ENCODE measurements at places on chromosomes 13 and 19.

GRCh38 chr19:38340927-38341326, 5.3 kb downstream of the CATSPERG start:
- no peak for DNase-seq

GRCh38 chr13:48054601-48055000, 17.1 kb downstream of the NUDT15 start:
- no peak for DNase-seq

DNA sequence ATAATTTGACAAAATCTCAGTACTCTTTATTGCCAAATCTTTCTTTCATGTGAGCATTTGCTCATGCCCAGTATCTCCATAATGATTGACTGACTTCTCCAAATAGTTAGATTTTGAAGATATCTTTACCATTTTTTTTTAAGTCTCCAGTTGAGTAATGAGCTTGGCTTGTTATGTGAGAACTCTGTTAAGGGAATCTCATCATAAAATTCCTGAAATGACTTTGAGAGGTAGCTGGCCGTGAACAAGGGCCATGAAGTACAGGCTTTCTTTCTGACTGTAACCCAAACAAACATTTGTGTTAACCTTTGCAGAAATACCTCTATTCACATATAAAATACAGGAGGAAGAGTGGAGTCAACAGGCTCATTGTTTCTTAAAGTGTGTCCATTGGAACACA, 449.7 kb downstream of the IRS2 start:
- no peak for DNase-seq

DNA sequence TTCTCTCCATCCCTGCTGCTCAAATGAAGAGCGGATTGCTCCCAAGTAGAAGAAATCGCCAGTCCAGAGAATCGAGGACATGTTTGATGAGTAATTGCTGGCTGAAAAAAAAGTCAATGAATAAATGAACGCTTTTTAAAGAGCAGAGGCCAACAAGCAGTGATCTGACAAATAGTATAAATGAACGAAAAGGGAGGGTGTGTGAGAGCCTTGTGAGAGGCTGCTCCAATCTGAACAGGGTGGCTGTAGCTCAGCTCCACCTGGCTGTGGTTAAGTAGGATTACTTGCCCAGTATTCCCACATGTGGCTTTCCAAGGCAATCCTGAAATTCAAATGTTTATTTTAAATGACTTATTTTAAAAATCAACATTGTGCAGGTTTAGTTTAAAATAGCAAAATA, 117.1 kb downstream of the TSHZ3 start:
- DNase-seq, result no peak

DNA sequence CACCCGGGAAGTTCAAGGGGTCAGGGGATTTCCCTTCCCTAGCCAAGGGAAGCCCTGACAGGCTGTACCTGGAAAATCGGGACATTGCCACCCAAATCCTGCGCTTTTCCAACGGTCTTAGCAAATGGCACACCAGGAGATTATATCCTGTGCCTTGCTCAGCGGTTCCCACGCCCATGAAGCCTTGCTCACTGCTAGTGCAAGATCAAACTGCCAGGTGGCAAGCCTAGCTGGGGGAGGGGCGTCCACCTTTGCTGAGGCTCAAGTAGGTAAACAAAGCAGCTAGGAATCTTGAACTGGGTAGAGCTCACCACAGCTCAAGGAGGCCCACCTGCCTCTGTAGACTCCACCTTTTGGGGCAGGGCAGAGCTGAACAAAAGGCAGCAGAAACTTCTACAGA, 1794.5 kb downstream of the PCDH9 start:
- no peak for DNase-seq

DNA sequence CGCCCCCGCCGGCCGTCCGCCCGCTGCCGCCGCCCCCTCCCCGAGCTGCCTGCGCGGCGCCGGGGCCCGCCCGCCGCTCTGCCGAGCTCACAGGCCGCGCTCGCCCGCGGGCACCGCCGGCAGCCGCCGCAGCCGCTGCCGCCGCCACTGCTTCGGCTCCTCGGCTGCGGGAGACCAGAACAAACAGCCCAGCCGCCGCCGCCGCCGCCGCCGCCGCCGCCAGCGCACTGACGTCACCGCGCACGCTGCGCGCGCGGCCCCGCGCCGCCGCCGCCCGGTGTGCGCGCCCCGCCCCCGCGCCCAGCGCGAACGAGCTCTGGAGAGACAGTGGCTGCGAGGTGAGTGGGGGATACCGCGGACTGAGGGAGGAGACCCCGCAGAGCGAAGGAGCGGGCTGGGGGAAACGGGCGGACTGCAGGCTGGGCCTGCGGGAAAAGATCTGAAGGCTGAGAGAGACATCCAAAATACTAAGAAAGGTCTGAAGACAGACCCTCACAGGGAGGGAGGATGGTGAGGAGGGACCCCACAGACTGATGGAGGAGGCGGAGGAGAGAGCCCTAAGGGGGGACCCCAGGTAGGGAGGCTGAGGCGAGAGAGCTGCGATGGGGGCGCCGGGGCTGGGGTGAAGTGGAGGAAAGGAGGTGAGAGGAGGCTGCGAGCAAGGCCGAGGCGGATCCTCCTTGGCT, at the start of gene BRD4:
TSS of gene BRD4 (minus strand) at position 229 of the 686 bp plus-strand sequence. CDS start 59,440 bp downstream, outside the sequence.
- peak; percentile 91 for DNase-seq

DNA sequence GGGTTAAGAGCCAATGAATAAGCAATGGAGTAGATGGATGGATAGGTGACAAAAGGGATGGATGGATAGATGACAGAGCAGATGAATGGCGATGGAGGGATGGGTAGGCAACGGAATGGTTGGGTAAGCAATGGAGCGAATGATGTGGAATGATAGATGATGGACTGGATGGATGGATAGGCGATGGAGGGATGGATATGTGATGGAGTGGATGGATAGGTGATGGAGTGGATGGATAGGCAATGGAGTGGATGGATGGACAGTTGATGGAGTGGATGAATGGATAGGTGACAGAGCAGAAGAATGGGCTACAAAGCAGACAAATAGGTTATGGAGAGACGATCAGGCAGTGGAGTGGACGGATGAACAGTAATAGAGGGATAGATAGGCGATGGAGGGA, 269.6 kb downstream of the TEX29 start:
- no peak for DNase-seq

GRCh38 chr19:16296713-16297112, 27.9 kb upstream of the KLF2 start:
- DNase-seq, result no peak
